Stimulated activated CD4-positive, alpha-beta T cell treated with anti-CD3 and anti-CD28 coated beads, TNF-alpha, amount 100 ng/mL, for 4 hours (primary cell): ENCODE measurements at places on chromosomes 13 and 19.

GRCh38 chr19:13031917-13032623 lies 36.8 kb downstream of the NFIX start:
- no peak for DNase-seq

DNA sequence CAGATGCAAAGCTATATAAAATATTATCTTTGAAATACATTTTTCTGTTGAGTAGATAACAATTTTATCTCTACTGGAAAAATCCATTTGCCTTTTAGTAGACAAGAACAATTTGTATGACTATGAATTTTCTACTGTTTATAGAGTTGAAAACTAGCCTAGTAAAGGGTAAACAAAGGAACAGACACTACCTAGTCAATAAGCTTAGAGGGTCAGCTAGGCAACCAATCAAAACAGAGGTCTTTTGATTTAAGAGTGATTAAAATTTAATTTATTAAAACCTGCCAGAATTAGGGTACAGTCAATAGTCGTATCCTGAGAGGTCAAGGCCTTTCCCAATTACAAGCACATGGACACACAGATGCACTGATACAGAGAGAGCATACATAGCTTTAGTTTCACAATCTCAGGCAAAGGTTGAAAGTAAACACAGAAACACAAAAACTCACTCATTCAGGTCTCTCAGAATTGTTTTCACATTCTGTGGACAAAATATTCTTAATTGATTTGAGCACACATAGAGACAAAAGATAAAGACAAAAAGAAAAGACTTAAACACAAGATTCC lies 24.5 kb upstream of the GPC6 start:
- no peak for DNase-seq

DNA sequence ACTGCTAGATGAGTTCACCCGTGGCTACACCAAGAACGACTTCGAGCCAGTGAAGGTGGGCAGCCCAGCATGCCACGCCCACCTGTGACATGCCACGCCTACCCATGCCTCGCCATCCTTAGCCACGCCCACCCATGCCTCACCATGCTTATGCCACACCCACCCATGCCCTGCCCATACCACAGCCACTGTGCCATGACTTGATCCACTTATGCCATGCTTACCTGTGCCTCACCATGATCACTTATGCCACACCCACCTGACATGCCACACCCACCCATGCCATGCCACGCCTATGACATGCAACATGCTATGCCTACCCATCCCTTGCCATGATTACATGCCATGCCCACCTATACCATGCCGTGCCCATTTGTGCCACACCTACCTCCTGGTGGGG lies 12.9 kb upstream of the USE1 start:
- no peak for DNase-seq

GRCh38 chr19:38288123-38288855 lies 15.8 kb upstream of the C19orf33 start:
- no peak for DNase-seq

DNA sequence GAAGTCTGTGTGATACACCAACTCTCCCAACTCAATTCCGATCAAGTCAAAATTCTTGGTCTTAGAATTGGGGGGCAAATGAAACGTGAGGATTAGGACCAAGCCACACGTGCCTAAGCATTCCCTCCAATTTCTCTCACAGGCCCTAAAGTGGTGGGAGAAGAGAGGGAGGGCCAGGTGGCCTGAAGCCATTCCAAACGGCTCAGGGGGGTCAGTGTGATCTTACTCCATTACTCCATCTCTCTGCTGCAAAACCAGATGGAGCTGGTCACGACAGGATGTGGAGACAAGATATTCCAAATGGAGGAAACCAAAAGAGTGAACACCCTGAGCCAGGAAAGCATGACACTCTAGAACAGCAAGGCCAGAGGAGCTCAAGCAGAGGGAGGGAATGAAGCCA lies 195.4 kb downstream of the FOXO1 start:
- no peak for DNase-seq

GRCh38 chr19:53965091-53965490 lies 2.4 kb downstream of the CACNG8 start:
- DNase-seq: no peak

DNA sequence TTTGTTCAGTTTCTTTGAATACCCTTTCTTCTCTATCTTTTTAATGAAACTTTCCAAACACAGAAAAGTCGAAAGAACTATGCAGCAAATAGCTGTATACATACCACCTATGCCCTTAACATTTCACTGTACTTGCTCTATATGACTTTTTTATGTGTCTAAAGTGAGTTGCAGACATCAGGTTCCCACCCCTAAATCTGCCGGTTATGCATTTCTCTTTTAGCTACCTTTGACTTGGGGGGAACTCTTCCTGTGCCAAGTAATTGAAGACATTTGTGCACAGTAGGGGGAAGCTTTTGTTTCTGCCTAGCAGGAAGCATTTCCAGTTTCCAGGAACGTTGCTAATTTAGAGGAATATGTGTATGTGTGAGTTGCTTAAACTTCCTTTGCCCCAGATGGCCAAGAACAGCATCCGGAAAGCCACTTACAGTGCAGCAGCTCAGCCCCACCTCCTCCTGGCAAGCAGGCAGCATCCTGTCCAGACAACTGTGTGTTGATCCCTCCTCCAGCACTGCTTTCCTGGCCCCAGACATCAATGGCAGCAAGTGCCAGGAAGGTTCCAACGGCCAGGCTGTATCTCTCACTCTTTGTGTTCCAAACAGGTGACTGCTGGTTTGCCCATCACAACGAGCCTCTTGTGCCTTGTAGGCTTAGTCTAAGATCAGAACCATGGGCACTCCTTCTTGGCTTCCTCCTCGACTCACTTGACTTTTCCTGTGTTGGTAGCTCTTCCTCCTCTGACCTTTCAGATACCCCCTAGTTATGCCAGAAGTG lies 14.7 kb upstream of the GRAMD1A start:
- DNase-seq: no peak

DNA sequence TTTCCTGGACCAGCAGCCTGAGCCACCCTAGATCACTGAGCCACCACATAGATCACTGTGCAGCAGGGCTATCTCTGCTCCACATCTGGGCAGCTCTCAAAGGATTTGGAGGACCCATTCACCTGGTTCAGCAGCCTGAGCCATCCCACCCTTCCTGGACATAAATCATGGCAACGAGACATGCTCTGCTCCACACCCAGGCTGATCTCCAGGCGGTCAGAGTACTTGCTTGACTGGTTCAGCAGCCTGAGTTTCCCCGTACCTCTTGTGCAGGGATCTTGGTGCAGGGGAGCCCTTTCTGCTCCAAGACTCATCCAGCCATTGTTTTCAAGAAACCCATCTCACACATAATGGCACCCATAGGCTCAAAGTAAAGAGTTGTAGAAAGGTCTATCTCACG lies 195.3 kb downstream of the LIG4 start:
- no peak for DNase-seq

DNA sequence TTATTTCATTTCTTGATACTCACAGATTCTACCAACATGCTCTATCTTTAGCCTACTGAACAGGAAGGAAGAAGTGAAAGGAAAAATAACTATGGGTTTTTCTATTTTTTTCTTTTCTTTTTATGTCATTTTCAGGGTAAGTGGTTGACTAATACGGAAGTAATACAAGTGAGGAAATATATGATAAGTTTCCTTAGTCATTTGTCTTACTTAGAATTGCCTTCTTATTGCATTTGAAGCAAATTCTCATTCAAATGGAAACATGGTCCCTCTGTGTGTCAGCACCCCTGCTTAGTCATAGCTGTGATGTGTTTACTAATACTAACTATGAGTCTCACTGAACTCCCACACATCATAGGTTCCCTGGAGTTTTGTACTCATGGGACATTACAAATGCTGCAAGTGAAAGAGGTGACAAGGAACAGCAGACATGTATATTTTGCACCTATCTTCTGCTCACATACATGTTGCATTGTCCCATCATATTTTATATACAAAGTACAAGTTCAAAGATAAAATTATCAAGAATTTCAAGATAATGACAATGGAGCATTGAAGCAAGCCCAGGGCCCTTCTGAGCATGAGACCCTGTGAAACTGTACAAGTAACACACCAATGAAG lies 60.1 kb downstream of the DCT start:
- peak; percentile 9 for DNase-seq

GRCh38 chr13:66407128-66407527 lies 823.0 kb downstream of the PCDH9 start:
- no peak for DNase-seq

GRCh38 chr13:50334944-50335343 lies 319.7 kb downstream of the KCNRG start:
- no peak for DNase-seq
